ENCODE measurements at places on chromosomes 5 and 9. TPM values are rescaled to one million over a fixed set of nuclear protein-coding genes. Genes with fewer than 3 reads are reported as not detected.

Gene OSMR
- total RNA-seq, result 20.3 TPM

Gene COL5A1
- total RNA-seq, result 15.4 TPM

Gene MSX2
- total RNA-seq, result 4.1 TPM

Gene CENPP
- 8.3 TPM for total RNA-seq

Gene PCDHGB4
- 0.73 TPM for total RNA-seq

Gene FAT2
- not detected for total RNA-seq
